Stimulated activated CD8-positive, alpha-beta memory T cell treated with anti-CD3 and anti-CD28 coated beads, Interleukin-4, amount 100 ng/mL, for 4 hours (primary cell): ENCODE measurements at places on chromosomes 12 and 14.

DNA sequence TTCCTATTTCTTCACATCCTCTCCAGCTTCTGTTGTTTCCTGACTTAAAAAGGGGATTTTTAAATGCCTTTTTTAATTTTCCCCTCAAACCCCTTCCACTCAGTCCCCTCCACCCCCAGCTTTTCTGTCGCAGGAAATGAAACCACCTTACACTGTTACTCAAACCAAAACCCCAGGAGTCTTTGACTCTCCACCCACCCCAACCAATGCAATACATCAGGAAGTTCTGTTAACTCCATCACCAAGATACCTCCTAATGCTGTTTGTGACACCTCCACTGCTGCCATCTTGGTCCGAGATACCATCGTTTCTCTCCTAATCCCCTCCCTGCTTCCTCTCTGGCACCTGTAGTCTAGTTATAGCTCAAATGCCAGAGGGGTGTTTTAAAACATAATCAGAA is 25.4 kb upstream of the CPM start:
- no peak for DNase-seq

- no peak for DNase-seq
Observed at GRCh38 chr14:22854963-22855724, 16.4 kb upstream of the LRP10 start.

DNA sequence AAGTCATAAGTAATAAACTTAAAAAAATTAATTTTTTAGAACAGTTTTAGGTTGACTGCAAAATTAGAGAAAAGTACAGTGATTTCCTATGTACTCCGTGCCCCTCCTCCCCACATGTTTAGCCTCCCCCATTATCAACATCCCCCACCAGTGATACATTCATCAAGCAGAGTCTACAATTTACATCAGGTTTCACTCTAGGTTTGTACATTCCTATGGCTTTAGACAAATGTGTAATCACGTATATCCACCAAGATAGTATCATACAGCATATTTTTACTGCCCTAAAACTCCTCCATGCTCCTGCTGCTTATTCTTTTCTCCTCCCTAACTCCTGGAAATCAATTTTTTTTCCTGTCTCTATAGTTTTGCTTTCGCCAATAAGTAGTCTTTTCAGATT is 438.7 kb downstream of the LRFN5 start:
- DNase-seq: no peak

- DNase-seq: no peak
Observed at GRCh38 chr14:97164021-97164420, 366.8 kb downstream of the VRK1 start.

- DNase-seq: no peak
Observed at GRCh38 chr14:104116756-104117340, 21.5 kb upstream of the KIF26A start.

DNA sequence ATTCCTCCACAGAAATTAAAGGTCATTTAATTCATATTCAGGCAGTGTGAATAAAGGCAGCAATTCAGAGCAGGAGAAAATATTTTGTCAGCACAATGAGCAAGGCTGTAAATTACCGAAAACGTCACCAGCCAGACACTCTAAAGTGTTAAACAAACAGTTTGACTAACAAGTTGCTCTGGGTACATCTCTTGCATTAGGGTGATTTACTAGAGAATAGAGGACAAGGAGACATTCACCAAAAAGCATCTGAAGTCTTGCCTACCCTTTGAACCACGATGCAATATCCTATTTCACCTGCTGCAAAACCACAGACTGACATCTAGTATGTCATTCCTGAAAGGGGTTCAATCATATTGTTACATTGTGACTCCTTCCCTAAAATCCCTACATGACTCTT is 27.1 kb upstream of the GPHB5 start:
- no peak for DNase-seq

DNA sequence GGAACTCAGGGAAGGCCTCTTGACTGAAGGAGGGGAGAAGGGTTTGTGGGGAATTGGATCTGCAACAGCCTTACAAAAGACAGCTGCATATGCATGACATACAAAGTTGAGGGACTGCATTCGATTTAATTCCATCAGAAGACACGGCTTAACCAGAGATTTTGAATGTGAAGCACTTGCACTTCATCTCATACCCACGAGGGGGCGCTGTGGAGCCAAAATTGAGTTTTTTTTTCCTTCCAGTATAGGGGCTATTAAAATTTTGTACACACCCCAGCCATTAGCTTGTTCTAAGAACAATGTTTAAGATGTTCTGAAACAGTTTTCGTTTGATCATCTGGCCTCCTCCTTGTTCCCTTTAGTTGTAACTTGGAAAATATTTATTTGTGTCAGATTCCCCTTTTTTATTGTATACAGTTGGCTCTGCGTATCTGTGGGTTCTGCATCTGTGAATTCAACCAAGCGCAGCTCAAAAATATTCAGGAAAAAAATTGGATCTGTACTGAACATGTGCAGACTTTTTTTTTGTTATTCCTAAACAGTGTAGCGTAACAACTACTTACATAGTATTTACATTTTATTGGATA is 1.6 kb downstream of the SUDS3 start:
- peak; percentile 27 for DNase-seq

DNA sequence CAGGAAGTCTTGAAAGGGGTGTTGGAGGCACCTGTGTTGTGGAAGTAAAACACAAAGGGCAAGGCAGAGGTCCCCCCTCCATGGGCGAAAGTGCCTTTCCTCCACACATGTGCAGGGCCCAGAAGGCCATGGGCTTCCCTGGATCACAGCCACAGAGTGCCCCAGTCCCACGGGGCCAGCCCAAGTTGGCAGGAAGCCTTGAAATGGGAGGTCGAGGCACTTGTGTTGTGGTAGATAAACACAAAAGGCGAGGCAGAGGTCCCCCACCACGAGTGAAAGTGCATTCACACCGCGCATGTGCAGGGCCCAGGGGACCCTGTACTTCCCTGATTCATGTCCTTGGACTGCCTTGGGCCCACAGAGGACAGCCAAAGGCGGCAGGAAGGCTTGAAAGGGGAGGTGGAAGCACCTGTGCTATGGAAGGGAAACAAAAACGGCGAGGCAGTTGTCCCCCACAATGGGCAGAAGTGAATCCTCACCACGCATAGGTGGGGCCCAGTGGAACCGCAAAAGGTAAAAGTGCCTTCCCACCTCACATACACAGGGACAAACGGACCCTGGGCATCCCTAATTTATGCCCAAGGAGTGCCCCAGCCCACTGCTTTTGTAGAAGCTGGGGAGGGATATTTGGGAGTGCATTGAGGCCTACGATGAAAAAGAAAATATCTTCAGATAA is 585.4 kb downstream of the ALG10 start:
- no peak for DNase-seq

- no peak for DNase-seq
Observed at GRCh38 chr12:42603246-42603990, 13.9 kb upstream of the PRICKLE1 start.

- no peak for DNase-seq
Observed at GRCh38 chr14:99322731-99323599, 51.0 kb upstream of the BCL11B start.

GRCh38 chr12:51813931-51814310 is 34.6 kb downstream of the FIGNL2 start:
- no peak for DNase-seq

DNA sequence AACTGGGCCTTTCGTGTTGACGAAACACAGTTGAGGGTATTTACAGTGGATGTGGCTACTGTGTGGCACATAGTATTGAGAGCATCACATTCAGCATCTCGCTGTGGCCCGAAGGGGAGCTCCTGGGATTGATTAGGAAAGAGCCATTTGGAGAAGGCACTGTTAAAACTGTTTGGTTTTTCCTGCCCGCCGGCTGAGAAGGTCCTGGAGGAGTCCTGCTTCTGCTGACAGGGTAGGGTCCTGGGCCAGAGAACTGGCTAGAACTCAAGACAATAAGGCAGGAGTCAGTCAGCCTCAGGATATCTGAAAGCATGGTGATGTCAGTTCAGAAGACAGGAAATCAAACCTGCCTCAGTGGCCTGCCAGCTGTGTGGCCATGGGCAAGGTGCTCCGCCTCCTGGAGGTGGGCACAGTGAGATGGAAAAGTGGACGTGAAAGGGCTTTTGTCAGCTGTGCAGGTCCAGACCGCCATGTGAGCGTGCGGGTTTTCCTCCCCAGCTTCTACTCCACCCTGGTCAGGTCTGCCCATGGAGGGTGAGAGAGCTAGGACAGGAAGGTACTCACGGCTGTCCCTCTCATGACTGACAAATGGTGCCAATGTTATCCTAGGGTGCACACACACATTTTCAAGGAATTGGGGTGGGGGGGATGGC is 92.3 kb downstream of the NTF3 start:
- no peak for DNase-seq

- DNase-seq: no peak
Observed at GRCh38 chr12:102474438-102475064, 5.8 kb downstream of the IGF1 start.

GRCh38 chr12:91309450-91309849 is 126.8 kb upstream of the DCN start:
- DNase-seq: no peak

GRCh38 chr12:9758119-9758518 is 2.6 kb downstream of the CD69 start:
- no peak for DNase-seq

- no peak for DNase-seq
Observed at GRCh38 chr12:129607301-129607700, 296.5 kb downstream of the TMEM132D start.

DNA sequence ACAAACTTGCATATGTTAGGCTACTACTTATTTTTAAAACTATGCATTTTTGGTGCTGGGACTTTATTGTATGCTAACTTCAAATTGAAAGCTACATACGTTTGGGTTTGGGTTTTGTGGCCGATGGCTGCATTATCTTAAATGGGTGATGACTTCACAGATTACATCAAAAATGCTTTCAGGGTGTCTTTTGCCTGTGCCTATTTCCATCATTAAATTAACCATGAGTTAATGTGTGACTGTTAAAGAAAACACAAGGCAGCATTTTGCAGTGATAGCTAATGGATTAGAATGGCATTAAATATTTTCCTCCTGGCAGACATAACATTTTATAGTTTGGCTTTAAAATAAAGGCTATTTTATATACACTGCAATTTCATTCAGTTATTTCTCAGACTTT is 352.3 kb downstream of the EGLN3 start:
- no peak for DNase-seq

DNA sequence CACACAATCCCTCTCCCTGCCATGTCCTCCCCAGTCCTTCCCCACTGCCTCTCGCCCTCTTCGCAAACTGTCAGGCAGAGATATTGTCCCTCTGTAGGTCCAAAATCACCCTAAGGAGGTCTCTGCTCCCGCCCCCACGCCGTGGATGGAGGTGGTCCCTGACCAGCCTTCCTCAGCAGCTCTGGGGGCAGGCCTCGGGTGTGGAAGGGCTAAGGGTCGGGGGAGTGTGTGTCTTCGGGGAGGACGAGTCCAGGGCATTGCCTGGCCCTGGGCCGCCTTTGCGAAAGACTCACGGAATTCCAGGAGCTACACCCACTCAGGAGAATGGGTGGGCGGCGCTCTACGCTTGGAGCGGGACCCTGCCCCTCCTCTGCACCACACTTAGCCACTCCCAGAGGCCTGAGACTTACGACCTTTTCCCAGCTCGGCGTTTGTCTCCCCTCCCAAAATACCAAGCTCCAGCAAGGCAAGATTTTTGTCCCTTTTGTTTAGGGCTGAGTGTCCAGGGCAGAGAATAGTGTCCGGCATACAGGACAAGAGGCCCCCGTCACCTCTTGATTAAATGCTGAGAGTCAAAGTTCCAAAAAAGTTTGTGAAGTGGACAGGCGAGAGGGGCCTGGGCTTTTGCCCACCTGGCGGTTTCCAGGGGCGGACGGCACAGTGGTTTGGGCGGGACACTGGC is 881 bp downstream of the PYGL start:
- no peak for DNase-seq

DNA sequence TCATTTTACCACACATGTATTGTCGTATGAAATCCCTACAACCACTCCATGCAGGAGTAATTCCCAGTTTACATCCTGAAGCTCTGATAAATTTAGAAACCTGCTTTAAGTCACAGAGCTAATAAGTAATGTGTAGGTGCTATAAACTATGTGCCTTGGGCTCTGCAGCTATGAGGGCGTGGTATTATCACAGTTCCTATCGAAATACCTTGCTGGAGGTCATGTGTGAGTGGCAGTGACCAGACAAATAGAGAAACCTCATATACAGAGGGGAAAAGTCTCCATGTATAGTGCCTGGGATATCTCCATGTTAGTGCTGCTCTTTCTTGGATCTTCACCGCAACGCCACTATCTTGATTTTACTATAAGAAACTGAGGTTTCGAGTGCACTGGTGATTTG is 883 bp upstream of the TBC1D15 start:
- no peak for DNase-seq

DNA sequence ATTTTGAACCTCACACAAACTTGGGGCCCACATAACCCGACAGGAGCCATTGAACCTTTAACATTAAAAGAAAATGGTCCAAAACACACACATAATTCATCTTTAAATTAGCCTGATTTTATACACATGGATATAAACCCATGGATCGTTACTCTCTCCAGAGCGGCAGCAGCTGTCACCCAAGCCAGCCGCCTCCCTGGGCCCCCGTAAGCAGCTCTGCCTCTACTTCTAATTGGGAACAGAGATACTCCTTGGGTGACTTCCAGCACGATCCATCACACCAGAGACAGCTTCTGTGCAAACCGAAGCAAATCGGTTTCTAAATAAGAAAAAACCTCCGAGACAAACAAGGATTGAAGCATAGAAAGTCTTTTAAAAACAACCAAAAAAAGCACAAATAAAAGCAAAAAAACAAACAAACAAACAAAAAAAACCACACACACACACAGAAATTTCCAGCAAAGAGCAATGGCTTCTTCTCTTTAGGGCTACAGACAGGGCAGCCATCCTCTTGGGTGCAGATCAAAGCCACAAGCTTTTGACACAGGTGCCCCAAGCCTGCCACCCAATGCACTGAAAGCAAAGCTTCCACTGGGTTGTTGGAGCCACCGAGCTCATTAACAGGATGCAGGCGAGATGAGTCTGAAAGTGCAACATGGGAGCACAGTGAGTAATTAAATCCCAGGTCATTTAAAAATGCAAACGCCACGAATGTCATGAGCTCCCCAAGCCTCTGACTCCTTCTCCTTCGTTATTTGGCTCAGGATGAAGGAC is 156.9 kb downstream of the DPF3 start:
- DNase-seq: no peak

- DNase-seq: no peak
Observed at GRCh38 chr14:22268875-22269274, 320.1 kb downstream of the DAD1 start.

GRCh38 chr12:3246253-3246652 is 169.1 kb downstream of the TSPAN9 start:
- no peak for DNase-seq

DNA sequence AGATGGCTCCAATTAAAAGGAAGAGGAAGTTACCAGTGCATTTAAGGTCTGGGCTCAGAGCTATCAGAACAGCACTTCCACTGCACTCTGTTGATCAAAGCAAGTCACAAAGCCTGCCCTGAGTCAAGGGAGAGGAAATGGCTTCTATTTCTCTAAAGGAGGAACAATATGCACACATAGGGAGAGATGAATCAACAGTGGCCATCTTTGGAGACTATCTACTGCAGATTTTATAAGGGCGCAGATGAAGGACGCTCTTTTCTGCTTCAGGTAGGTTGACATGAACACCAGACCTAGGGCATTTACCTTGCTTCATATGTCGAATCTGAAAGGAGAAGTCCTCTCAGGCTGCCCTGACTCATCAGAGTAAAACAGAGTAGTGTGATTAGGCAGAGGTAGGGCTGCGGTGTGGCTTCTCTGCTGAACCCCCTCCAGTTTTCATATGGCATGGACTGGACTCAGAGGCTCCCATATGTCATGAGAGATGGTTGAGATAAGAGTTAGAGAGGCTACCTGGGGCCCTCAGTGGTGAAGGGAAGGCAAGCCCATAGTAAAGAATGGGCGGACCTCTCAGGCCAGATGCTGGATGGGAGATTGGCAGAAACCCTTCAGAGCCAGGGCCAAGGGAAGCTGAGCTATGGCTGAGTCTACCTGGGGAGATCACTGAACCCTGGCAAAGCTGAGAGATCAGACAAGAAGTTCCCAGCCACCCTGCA is 84.4 kb downstream of the ARF6 start:
- no peak for DNase-seq
